ENCODE measurements at places on chromosomes 5 and 9.

DNA sequence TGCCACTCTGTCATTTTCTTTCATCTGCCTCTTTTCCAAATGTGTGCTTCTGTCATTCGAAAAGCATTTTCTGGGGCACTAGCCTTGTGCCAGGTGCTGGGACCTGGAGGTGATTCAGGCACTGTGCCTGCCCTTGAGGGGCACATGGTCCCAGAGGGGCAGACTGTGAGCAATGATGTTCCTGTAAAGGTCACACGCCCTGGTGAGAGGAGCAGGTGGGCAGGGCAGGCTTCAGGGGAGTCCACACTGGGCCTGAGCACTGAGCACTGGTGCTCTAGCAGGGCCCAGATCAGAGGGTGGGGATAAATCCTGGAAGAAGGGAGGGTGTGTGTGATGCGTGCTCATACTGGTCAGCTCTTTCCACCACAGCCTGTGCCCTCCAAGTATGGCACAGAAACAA, 77.8 kb downstream of the COL15A1 start:
- DNase-seq = no peak

DNA sequence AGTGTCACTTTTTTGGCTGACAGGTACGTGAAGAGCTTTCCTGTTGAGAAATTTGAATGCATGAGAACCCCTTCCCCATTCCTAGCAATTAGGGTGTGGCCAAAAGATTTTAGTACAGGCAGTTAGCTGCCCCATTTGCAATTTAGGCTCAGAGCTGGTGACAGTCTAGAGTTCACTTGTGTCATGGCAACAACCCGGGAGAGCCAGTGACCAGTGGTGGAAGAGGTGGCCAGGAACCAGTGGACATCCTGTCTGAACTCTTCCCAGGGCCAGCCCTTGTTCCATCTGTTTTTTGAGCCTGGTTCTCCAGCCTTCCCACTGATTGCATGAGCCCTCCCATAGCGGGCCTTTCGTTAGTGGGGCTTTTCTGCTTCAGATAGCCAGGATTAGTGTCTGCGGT, 2.5 kb upstream of the NEUROG1 start:
- DNase-seq = no peak

- no peak for DNase-seq
Observed at GRCh38 chr5:2686321-2687124, 65.0 kb downstream of the IRX2 start.

GRCh38 chr5:72185496-72186329, 78.4 kb downstream of the MAP1B start:
- DNase-seq = no peak

GRCh38 chr5:131595088-131596033, 39.7 kb downstream of the RAPGEF6 start:
- no peak for DNase-seq

GRCh38 chr9:82570226-82570625, 492.7 kb downstream of the RASEF start:
- DNase-seq = no peak

GRCh38 chr5:165881259-165881658, 2375.8 kb downstream of the MAT2B start:
- no peak for DNase-seq
